Midbrain (tissue), 1 donor: ENCODE measurements at places on chromosomes 4 and X.

DNA sequence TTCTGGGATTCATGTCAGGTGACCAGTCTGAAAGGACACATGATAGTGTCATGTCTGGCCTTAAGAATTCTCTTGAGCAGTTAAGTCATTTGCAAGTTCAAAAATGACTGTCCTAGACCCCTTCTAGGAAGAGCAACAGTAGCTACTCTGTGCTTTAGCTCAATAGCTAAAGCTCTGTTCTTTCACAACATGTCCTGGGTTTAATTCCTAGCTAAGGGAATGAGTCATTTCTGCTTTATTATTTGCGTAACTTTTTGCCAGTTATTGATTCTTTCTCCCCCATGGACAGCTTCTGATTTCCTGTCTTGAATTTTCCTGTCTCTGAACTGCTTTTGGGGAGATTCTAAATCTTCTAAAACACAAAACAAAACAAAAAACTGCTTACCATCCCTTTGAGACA lies 1055.8 kb upstream of the DIAPH2 start:
- no peak for DNase-seq

DNA sequence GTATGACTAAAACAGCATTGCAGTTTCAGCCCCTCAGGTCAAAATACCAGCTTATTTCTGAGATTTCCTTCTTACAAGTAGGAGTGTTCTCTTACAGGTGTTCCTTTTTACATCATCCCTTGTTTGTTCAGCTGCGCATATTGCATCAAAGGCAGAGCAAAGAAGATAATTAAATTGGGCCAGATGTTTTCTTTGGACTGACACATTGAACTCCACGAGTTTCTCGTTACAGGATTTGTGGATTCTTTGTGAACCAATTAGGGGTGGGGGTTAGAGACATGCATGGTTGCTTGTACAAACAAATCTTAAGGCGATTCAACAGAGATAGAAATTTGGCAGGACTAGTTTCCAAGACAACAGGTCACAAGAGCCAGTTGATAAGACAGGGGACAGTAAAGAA lies 95.7 kb downstream of the SPANXN4 start:
- DNase-seq: no peak

DNA sequence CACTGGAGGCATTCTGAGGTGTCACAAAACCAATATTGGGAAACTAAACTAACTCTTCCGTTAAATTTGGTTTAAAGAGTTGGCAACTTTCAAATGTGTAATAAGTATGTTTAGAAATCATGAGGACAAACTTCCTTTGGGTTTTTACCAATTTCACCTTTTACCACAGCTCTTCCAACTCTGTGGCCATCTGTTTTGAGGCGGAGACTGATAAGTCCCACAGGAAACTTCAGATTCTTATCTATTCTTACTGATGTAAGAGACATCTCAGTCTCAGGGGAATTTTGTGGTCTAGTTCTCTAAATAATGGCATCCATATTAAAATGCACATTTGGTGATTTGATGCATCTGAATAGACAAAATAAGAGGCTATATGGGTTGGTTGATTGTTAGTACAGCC lies 229.2 kb upstream of the AFF2 start:
- DNase-seq: no peak

DNA sequence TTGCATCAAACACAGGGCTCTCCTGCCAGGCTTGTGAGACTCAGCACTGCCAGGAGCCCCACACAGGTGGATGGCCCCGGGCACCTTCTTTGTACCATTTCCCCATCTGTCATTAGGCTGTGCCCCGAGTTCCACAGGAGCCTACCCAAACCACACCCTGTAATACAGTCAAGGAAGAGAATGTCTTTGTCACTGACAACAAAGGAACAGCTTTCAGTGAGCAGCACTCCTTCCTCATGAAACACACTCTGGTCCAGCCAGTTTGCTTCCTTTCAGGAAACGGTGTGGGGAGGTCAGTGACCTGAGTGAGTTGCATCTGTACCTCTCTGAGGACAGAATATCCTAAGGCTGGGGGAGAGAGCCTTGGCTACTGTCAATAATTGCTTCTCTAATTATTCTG lies 53.7 kb downstream of the LNX1 start:
- no peak for DNase-seq

DNA sequence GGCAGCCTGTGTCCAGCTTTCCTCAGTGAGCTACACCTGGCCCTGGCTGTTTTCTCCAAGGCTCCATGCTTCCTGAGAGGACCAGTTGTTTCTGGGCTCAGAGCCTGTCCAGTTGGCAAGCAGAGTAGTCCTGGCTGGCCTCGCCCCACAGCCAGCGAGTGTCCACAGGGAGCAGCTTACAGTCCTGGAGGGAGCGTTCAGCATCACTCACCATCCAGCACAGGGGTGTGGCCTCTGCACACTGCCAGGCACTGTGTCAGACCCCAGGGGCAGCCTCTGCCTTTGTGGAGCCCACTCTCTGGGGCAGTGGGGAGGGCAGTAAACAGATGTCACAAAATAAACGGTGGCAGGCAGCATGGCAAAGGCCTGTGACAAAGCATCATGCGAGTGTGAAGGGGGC lies 23.9 kb downstream of the EVC start:
- peak; percentile 1 for DNase-seq

DNA sequence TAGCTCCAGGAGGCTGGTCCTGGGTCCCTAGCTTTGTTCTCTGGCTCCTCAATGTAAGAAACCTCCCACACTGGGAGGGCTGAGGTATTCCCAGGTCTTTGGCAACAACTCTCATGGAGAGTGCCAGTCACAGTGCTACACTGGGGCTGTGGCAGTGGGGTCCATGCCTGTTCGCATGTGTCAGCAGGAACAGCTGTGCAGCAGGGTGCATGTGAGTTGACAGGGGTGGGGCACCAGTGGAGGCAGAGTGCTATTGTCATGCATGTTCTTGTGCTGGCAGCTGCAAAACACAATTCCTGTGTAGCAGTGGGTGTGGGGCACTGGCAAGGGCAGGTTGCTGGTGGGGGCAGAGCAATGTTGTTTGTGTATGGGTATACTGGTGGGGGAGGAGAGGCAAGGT lies 246.0 kb downstream of the CXXC4 start:
- no peak for DNase-seq

- DNase-seq: no peak
These were observed 45.9 kb downstream of the VSIG4 start for GRCh38 chrX:65993915-65994460.

GRCh38 chr4:153623491-153623890 lies 60.6 kb upstream of the TLR2 start:
- no peak for DNase-seq

GRCh38 chrX:74458736-74459135 lies 37.4 kb downstream of the SLC16A2 start:
- DNase-seq: no peak

- no peak for DNase-seq
These were observed at the start of gene DCAF12L1 for GRCh38 chrX:126552313-126553022. DCAF12L1 (minus strand) TSS chrX:126552814; CDS start chrX:126552608, 206 bp downstream.

DNA sequence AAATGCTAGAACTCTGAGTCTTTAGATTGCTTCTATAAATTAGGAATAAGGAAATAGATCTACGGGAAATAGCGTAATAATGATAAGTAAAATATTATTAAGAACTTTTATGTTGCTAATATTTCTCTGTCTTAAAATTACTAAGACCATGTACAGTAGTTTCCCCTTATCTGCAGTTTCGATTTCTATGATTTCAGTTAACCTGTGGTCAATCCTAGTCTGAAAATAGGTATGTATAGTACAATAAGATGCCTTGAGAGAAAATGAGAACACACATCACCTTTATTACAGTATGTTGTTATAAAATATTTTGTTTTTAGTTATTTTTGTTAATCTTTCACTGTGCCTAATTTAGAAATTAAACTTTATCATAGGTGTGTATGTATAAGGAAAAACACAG lies 92.6 kb downstream of the CCSER1 start:
- no peak for DNase-seq

GRCh38 chr4:73850261-73850970 lies 2.7 kb upstream of the PF4V1 start:
- DNase-seq: no peak

DNA sequence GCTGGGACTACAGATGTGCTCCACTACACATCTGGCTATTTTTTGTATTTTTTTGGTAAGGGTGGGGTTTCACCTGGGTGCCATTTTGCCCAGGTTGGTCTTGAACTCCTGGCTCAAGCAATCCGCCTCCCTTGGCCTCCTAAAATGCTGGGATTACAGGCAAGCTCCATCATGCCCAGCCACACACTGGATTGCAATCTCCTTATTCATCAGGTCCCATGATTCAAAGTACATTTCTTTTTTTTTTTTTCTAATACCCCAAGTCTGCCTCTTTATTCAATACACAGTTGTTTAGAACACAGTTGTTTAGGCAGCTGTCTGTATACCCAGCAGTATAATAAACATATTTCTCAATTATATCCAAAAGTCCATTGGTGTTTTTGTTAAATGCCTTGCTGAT lies 130.3 kb upstream of the ARSJ start:
- no peak for DNase-seq

DNA sequence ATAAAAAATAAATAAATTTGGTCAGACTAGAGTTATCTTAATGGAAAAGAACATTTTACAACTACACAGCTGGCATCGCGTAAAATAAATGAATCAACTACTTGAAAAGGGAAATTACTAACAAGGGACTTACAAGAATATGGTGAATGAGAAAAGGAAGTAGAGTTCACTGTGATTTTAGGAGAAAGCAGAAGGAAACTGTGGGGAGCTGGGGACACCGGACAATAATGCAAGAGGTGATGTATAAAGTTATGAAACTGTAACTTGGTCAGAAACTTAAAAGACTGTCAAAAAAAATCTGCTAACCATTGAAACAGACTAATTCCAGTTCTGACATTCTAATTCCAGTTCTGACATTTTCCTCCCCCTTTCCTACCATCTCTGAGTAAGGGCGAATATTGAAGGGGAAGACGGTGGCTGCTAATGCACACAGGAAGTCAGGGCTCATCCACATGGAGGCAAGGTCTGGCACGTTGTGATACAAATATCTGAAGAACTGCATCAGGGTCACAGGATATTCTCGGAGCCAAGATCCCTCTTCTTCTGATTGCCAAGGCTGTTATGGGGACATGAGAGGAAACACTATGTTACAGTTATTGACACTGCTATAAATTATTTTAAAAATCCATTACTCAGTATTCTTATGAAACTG lies 170.5 kb downstream of the CDS1 start:
- no peak for DNase-seq

DNA sequence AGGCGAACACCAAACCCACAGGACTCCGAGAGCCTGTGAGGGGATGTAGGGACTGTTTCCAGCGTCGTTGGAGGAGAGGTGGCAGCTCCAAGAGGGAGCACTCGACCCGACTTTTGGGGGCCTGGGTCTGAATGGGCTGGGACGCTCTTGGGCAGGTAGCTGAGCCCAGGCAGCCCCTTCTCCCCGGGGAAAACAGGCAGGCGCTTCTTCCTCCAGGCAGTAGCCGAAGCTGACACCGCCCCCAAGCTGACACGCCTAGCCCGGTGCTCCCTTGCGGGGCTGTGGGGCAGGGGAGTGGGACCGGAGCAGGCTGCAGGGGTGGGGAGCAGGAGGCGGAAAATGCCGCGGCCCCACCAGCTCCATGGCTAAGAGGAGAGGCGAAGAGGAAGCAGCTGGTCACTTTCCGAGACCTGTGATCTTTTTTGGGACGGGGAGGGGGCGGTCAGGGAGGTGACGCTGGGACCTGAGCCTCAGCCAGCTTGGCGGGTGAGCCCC lies 4.2 kb downstream of the NKX1-1 start:
- DNase-seq: no peak

GRCh38 chr4:77073106-77073809 lies 2.5 kb downstream of the CCNI start:
- DNase-seq: peak; percentile 30

DNA sequence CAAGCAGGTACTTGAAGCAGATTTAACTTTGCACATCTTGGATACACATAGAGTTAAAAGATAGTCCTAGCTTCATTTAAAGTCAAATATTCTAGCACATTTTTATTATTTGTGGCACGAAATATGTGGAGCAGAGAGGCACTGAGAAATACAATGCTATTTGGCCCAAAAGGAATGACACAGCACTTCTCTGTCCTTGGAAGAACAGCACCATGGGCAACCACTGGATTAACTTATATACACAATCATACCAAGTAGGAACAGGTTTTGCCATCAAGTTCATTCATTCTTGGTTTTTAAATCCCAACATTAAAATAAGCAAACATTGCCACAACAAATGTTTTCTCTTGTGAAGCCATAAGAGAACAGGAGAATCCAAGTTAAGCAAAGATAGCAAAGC lies 924 bp upstream of the ENAM start:
- no peak for DNase-seq
